ENCODE measurements at places on chromosomes 6 and 20.
A peak's percentile ranks its signal among the peaks of the same experiment; 100 is the strongest.

GRCh38 chr6:15516923-15517560, 145.8 kb downstream of the DTNBP1 start:
- no peaks in the 10 kb centered on the region for H3K27me3 ChIP-seq
- H3K4me3 ChIP-seq, result no peak overlapping the region
- peaks cover 82% of the 10 kb centered on the region for H3K36me3 ChIP-seq
- peaks cover 15% of the 10 kb centered on the region for H3K4me1 ChIP-seq
- no peak overlapping the region for H3K27ac ChIP-seq
- DNase-seq, result peak; percentile 57

DNA sequence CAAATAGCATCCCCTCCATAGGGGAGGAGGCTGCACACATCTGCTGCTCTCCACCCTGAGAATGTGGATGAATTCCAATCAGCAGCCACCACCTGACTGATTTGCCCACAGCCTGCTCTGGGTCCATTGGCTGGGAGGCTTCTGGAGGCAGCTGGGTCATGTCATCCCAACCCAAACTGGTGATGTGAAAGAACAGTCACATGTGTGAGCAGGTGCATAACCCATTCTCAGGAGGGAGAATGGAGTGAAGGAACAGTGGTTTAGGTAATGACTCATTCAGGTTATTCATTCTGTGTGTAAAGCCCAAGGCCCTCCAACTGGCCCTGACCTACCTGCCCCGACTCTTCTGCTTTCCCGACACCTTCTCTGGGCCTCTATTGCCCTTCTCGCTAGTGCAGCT, 90.9 kb upstream of the GCM1 start:
- no peaks in the 10 kb centered on the region for H3K4me1 ChIP-seq
- DNase-seq, result no peak
- H3K27ac ChIP-seq, result no peak overlapping the region

DNA sequence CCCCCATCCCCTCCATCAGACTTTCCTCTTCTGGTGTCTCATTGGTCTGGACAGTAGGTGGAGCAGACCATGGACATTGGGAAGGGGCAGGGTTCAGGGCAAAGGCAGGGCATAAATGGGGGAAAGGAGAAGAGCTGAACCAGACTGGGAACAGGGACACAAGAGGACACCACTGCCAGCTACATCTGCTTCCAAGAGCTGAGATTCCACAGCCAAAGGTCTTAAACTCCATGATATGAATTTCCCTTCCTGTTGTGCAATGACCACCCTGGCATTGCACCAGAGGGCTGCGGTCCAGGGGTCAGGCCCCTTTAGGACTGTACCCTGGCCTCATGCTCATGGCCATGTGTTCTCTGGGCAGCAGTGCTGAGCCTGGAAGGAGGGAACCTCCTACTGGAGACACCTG, 137.9 kb downstream of the MAFB start:
- H3K4me1 ChIP-seq, result no peaks in the 10 kb centered on the region
- no peak overlapping the region for H3K27ac ChIP-seq
- no peaks in the 10 kb centered on the region for H3K36me3 ChIP-seq

GRCh38 chr6:21946298-21946783, 350.5 kb downstream of the PRL start:
- DNase-seq, result no peak
- no peak overlapping the region for H3K27ac ChIP-seq
- no peaks in the 10 kb centered on the region for H3K4me1 ChIP-seq
- no peaks in the 10 kb centered on the region for H3K36me3 ChIP-seq
- no peak overlapping the region for H3K4me3 ChIP-seq

- H3K36me3 ChIP-seq, result no peaks in the 10 kb centered on the region
- H3K4me3 ChIP-seq, result no peak overlapping the region
- no peak overlapping the region for H3K27ac ChIP-seq
- H3K27me3 ChIP-seq, result no peaks in the 10 kb centered on the region
- no peak for DNase-seq
These were observed 37.8 kb upstream of the IGF2R start for GRCh38 chr6:159931112-159931511.

GRCh38 chr6:163166507-163166906, 248.0 kb upstream of the QKI start:
- no peak overlapping the region for H3K4me3 ChIP-seq
- H3K4me1 ChIP-seq, result peaks cover 3% of the 10 kb centered on the region
- no peak for DNase-seq
- no peaks in the 10 kb centered on the region for H3K36me3 ChIP-seq
- H3K27me3 ChIP-seq, result peaks cover 8% of the 10 kb centered on the region

GRCh38 chr20:3738111-3739053, 5.9 kb downstream of the HSPA12B start:
- no peak overlapping the region for H3K4me3 ChIP-seq
- H3K27me3 ChIP-seq, result no peaks in the 10 kb centered on the region
- no peak overlapping the region for H3K27ac ChIP-seq

DNA sequence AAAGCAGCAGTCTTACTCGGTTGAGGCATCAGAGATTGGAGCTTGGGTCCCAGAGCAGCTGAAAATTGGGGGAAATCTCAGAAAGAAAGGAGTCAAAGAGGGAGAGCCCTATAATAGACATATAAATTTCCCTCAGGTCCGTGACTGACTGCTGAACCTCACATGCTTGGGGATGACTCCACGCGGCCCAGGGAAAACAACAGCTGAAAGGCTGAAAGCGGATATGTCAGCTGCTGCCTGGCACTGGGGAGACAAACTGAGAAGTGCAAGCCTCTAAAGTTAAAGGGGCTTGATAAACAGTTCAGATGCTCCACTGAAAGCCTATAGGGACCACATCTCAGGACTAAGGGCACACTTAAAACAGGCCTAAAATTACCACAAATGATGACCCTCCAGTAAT, 255.9 kb upstream of the RIN2 start:
- H3K4me3 ChIP-seq, result no peak overlapping the region
- H3K27me3 ChIP-seq, result no peaks in the 10 kb centered on the region
- no peaks in the 10 kb centered on the region for H3K36me3 ChIP-seq
- DNase-seq, result no peak
- no peaks in the 10 kb centered on the region for H3K4me1 ChIP-seq

- no peaks in the 10 kb centered on the region for H3K4me1 ChIP-seq
- H3K36me3 ChIP-seq, result no peaks in the 10 kb centered on the region
- peaks cover 3% of the 10 kb centered on the region for H3K27me3 ChIP-seq
- H3K4me3 ChIP-seq, result no peak overlapping the region
- H3K27ac ChIP-seq, result no peak overlapping the region
These were observed 84.6 kb downstream of the DCDC2 start for GRCh38 chr6:24273096-24273870.

- H3K27me3 ChIP-seq, result no peaks in the 10 kb centered on the region
- DNase-seq, result no peak
- no peak overlapping the region for H3K27ac ChIP-seq
- H3K36me3 ChIP-seq, result no peaks in the 10 kb centered on the region
- no peak overlapping the region for H3K4me3 ChIP-seq
These were observed 9.9 kb downstream of the SDCBP2 start for GRCh38 chr20:1319051-1319450.

GRCh38 chr20:8454137-8454712, 322.2 kb downstream of the PLCB1 start:
- no peak overlapping the region for H3K27ac ChIP-seq
- no peak overlapping the region for H3K4me3 ChIP-seq
- no peak for DNase-seq

DNA sequence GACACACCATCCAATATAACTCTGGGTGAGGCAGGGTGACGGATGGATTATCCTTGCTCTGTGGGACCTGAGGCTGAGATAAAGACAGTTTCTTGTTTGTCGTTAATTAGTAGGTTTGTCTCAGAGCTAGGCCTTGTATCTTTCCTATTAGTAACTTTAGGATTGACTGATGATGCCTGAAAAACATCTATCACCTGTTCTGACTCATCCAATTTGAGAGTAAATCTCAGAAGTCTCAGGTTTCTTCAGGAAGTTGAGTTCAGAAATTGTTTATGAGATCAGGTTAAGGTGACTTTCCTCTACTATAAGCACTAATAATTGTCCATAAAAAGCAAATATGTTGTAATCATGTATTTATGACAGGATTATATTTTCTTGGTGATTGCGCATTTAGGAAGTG, 129.5 kb upstream of the SUPT3H start:
- H3K27me3 ChIP-seq, result no peaks in the 10 kb centered on the region
- no peaks in the 10 kb centered on the region for H3K36me3 ChIP-seq
- H3K27ac ChIP-seq, result no peak overlapping the region

DNA sequence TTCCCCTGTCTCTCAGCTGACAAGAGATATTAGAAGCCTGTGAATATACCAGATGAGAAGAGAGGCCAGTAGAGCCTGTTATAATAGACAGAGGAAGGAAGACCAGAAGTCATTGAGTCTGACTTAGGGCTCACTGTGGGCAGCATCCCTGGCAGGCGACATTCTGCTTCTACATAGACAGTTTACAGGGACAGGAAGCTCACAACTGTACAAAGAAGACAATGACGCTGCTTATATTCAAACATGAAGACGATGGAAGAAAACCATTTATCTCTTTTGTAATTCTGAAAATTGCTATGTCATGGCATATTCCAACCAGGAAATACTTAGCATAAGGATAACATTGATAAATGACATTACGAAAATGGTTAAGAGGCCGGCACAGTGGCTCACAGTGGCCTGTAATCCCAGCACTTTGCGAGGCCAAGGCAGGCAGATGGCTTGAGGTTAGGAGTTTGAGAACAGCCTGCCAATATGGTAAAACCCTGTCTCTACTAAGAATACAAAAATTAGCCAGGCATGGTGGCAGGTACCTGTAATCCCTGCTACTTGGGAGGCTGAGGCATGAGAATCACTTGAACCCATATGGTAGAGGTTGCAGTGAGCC, 170.9 kb downstream of the UBE3D start:
- H3K36me3 ChIP-seq, result no peaks in the 10 kb centered on the region
- DNase-seq, result no peak
- no peaks in the 10 kb centered on the region for H3K4me1 ChIP-seq
- no peak overlapping the region for H3K27ac ChIP-seq

- H3K4me3 ChIP-seq, result no peak overlapping the region
- H3K27me3 ChIP-seq, result no peaks in the 10 kb centered on the region
- H3K36me3 ChIP-seq, result no peaks in the 10 kb centered on the region
- DNase-seq, result no peak
- no peaks in the 10 kb centered on the region for H3K4me1 ChIP-seq
These were observed 55.1 kb downstream of the GCNT2 start for GRCh38 chr6:10576226-10576625.

GRCh38 chr6:118324116-118324515, 224.0 kb upstream of the PLN start:
- no peaks in the 10 kb centered on the region for H3K4me1 ChIP-seq
- DNase-seq, result no peak
- no peaks in the 10 kb centered on the region for H3K36me3 ChIP-seq
- no peak overlapping the region for H3K27ac ChIP-seq
- H3K4me3 ChIP-seq, result no peak overlapping the region

DNA sequence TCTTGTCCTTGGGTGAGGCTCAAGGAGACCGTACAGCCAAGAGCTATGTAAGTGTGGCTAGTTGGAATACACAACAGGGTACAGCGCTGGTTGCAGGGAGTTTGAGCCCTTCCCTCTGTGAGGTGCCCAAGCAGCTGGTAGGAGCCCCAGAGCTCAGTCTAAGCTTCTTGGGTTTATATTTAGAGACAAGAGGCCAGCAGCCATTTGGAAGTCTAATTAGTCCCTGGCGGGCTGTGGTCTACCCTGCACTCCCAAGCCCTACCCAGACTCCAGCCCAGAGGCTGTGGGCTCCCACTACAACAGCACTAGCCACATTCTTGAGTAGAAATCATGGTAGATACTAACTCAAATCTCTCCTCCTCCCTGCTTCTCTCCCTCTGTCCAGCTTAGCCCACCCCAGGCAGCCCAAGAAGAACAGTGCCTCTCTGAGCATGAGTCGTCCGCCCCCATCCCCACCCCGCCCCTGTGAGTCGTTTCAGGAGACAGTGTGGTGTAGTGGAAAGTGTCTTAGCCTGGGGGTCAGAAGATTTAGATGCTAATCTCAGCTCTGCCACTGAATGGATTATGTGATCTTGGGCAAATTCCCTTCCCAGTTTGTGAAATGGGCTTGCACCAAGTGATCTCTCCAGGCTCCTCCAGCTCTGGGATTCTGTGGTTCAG, 37.8 kb downstream of the EIF2S2 start:
- peaks cover 58% of the 10 kb centered on the region for H3K36me3 ChIP-seq
- no peak for DNase-seq
- no peak overlapping the region for H3K27ac ChIP-seq
- peaks cover 6% of the 10 kb centered on the region for H3K4me1 ChIP-seq
- no peaks in the 10 kb centered on the region for H3K27me3 ChIP-seq

DNA sequence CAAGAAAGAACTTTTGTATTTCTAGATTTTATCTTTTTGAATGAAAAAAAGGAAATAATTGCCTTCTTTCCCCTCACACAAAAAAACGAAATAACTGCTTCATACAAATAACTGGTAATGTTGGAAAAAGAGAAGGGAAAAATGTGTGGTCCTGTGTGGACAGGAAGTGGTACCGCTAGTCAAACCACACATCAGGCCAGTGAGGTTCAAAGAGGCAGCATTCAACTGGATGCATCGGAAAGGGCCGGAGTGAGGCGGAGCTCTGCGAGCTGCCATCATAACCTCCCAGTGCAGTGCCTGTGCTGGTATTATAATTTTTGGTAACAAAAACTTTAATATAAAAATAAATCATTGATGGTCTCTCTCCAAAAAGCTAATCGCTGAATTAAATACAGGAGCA, 111.2 kb downstream of the IRF4 start:
- no peaks in the 10 kb centered on the region for H3K27me3 ChIP-seq
- no peak overlapping the region for H3K4me3 ChIP-seq
- H3K4me1 ChIP-seq, result no peaks in the 10 kb centered on the region
- H3K36me3 ChIP-seq, result peaks cover 19% of the 10 kb centered on the region

DNA sequence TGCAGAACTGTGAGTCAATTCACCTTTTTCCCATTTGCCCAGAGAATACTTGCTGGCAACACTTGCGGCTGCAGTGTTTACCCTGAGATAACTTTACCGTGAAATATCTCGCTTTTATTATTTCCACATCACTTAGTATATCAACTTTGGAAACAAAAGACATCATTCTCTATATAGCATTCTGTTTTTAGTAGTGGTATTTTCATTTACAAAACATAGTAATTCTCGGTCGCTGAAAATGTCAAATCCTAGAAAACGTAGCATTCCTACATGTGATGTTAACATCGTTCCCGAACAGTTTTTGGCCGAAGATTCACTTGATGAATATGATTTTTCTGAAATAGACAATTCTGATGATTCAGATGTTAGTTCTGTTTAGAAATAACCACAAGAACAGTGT, 52.0 kb downstream of the NHLRC1 start:
- H3K4me3 ChIP-seq, result no peak overlapping the region
- no peaks in the 10 kb centered on the region for H3K4me1 ChIP-seq
- no peaks in the 10 kb centered on the region for H3K36me3 ChIP-seq
- DNase-seq, result no peak
- no peak overlapping the region for H3K27ac ChIP-seq

GRCh38 chr20:24867556-24867955, 81.5 kb upstream of the CST7 start:
- no peaks in the 10 kb centered on the region for H3K36me3 ChIP-seq
- no peak overlapping the region for H3K4me3 ChIP-seq
- no peak overlapping the region for H3K27ac ChIP-seq

- H3K36me3 ChIP-seq, result peaks cover 77% of the 10 kb centered on the region
- H3K27ac ChIP-seq, result no peak overlapping the region
- peaks cover 14% of the 10 kb centered on the region for H3K4me1 ChIP-seq
- no peaks in the 10 kb centered on the region for H3K27me3 ChIP-seq
- no peak overlapping the region for H3K4me3 ChIP-seq
These were observed 123.2 kb downstream of the TMEM242 start for GRCh38 chr6:157200117-157200516.

GRCh38 chr6:32459781-32460424, 20.2 kb downstream of the HLA-DRA start:
- peak overlapping the region; percentile 45 for H3K4me3 ChIP-seq
- no peaks in the 10 kb centered on the region for H3K4me1 ChIP-seq
- H3K27ac ChIP-seq, result no peak overlapping the region
- H3K36me3 ChIP-seq, result no peaks in the 10 kb centered on the region
- DNase-seq, result no peak

GRCh38 chr20:9179193-9179802, 110.4 kb downstream of the PLCB4 start:
- H3K36me3 ChIP-seq, result no peaks in the 10 kb centered on the region
- no peak overlapping the region for H3K27ac ChIP-seq

All from suprapubic skin (tissue), 4 donors.